ENCODE measurements at places on chromosomes 3 and 15.

DNA sequence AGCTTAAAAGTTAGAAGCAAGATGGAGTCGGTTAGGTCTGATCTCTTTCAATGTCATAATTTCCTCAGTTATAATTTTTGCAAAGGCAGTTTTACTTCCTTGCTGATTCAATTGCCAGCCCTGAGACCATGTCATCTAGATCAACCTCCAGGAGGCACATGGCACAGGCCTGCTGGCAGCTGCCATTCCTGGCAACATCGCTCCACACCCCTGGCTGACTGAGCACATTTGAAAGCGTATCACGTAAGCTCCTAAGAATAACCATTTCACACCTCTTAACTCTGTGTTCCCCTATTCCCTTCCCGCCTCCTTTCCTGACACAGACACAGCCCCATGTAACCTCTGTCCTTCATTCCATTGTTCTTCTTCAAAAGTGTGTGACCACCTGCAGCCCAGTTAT is 313.9 kb upstream of the CTNNB1 start:
- no peak for DNase-seq

DNA sequence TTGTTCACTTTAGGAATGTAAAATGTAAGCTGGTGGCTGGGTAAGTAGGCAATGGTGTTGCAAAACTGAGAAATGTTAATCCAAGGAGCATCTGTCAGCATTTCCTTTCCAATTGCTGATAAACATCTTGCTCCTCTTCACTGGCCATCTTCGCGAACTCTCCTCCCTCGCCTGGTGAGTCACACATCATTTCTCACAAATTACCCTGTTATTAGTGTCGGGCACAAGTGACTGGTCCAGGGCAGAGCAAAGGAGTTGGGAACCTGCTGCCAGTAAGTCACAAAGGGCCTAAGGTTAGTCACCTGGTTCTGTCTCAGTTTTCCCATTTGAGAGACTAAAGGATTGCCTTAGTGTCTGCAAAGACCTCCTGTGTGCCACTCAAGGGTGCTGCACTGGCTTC is 13.0 kb downstream of the CERS3 start:
- no peak for DNase-seq

GRCh38 chr3:79018265-79018664 is 749.5 kb downstream of the ROBO1 start:
- DNase-seq, result no peak

- DNase-seq, result no peak
Observed at GRCh38 chr3:87088993-87089841, 98.3 kb upstream of the VGLL3 start.

GRCh38 chr3:32309654-32310242 is 71.3 kb downstream of the CMTM8 start:
- no peak for DNase-seq

DNA sequence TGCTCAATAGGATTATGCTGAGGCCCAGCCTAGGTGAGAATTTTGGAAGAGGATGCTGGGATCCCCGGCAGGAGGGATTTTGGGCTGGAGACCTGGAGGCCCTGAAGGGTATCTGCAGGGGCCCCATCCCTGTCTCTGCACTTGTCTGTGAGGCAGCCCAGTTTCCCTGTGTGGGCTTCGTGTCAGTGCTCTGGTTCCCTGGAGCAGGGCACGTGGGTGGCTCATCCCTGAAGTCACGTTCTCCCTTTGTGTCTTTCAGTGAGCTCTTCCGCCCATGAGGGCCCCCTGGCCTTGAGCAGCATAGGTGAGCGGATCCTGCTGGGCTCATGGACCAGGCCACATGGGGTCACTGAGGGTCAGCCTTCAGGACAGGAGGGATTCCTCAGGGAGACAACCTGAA is 217.9 kb downstream of the SNRPN start:
- DNase-seq, result no peak

DNA sequence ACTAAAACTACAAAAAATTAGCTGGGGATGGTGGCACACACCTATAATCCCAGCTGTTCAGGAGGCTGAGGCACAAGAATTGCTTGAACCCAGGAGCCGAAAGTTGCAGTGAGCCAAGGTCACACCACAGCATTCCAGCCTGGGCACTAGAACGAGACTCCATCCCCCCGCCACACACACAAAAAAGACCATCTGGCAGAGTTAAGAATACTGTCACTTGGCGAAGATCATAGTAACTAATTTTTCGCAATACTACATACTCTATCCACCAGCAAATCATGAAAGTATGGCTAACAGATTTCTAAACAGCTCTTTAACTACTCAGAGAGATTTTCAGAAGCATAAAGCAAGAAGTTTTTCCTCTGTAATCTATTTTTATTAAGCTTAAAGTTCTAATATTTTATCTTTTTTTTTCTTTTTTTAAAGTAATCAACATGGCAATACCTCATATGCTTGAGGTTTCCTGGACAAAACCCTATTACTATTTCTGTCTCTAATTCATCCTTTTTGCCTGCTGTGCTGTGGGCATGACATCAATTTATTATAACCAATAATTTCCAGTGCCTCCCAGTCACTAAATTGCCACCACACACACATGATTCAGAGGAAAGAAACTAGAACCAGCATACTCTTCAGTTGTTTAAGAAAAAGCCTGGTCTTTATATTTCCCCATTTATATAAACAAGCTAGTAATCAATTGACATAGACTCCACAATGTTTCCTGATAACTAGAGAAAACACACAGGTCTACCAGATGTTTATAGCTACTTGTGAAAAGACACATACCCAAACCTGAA is 46.9 kb downstream of the CHSY1 start:
- no peak for DNase-seq

DNA sequence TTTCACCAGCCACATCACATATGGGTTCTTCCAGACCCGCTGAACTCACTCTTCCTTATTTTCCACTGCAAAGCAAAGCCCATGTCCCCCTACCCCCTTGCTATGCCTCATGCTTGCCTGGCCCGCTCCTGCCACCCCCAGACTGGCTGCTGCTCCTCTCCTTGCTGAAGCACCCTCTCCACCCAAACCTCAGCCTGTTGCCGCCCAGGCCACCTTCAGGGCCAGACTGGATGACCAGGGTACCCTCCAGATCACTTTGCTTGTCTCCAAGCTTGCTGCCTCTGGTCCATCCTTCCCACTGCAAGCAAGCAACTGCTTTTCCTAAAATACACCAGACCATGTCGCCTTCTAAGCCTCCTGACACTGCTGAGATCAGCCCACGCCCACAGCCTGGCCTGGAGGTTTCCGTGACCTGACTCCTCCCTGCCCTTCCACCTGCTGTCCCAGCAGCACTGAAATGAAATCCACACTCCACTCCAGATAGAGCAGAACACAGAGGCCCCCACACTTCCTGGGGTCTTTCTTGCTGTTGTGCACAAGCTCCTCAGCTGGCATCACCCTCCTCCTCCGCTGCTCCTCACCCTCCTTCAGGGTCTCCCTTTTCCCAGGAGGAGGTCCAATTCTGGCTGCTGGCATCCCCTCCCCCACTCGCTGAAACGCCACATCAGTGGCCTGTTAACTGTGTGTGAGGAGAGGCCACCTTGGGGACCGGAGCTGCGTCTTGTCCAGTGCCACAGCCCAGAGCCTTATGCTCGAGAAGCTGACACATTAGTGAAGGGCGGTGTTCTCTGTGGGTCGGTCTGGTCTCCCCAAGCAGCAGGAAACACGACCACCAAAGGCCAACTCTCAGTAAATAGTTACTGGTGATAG is 99.1 kb downstream of the ADCY5 start:
- DNase-seq, result no peak

- no peak for DNase-seq
Observed at GRCh38 chr15:22918056-22918455, 62.1 kb downstream of the CYFIP1 start.

DNA sequence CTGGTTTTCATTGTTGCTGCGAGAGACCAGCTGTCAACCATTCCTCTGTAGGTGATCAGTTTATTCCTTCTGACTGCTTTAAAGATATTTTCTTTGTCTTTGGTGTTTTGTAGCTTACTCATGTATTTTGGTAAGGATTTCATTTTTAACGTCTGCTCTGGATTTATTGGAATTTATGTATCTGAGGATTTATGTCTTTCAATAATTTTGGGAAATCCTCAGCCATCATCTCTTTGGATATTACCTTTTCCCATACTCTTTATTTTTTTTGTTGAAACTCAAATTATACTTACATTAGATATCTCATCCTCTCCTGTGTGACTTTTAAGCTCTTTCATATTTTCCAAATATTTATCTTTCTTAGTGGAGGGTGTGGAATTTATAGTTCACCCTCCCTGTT is 62.7 kb upstream of the COL8A1 start:
- DNase-seq, result no peak

- DNase-seq, result no peak
Observed at GRCh38 chr3:24810881-24811280, 316.2 kb upstream of the THRB start.

GRCh38 chr15:59453474-59454215 is 15.7 kb downstream of the FAM81A start:
- no peak for DNase-seq

GRCh38 chr3:186760141-186760833 is 23.1 kb upstream of the EIF4A2 start:
- no peak for DNase-seq

- DNase-seq, result no peak
Observed at GRCh38 chr3:143809121-143809621, 39.1 kb downstream of the SLC9A9 start.

GRCh38 chr15:29149738-29150075 is 119.9 kb downstream of the NSMCE3 start:
- DNase-seq, result no peak

DNA sequence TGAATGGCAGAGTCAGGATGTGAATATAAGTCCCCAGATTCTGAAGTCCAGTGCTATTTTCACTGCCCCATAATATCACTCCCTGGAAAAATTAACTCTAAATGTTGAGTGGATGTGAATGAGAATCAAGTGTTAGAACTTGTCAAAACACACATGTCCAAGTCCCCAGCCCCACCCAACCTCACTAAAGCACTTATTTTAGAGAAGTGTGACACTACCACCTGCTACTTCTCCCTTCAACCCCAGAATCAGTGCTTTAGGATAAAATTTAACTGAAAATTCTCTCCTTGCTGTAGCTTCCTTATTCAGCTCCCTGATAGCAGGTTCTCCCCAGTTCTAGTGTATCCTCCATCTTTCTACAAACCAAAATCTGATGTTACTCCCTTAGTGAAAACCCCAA is 35.8 kb downstream of the HERC1 start:
- no peak for DNase-seq

- no peak for DNase-seq
Observed at GRCh38 chr15:62456011-62456920, 291.2 kb upstream of the C2CD4B start.

- no peak for DNase-seq
Observed at GRCh38 chr3:164113371-164114332, 964.6 kb downstream of the SI start.

DNA sequence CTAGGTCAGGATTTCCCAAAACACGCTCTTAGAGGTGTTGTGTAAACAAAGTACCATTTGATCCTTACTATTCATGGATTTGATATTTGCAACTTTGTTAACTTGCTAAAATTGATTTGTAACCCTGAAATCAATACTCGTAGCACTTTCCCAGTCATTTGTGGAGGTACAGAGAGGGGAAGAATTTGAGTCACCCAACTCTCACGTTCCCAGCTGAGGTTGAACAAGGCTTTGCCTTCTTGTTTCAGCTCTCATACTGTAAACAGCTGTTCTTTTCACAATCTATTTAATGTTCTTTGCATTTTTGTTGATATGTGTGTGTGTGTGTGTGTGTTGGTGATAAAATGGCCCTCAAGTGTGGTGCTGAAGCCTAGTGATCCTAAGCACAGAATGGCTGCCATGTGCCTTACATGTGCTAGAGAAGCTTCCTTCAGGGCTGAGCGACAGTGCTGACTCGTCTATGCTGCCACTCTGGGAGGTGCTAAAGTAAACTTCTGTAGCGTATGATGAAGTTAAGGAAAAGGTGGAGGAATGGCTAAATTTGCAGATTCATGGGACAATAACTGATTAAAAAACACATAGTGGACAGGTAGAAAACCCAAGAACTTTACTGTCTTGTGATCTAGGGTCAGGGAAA is 173.2 kb downstream of the APBA2 start:
- DNase-seq, result no peak

Data from CD4-positive, alpha-beta T cell treated with Interleukin-6 for 4 hours (primary cell).